Thymus (tissue), 14 donors: ENCODE measurements at places on chromosomes 7 and 10. TPM values are rescaled to one million over a fixed set of nuclear protein-coding genes. Genes with fewer than 3 reads are reported as not detected.

DNA sequence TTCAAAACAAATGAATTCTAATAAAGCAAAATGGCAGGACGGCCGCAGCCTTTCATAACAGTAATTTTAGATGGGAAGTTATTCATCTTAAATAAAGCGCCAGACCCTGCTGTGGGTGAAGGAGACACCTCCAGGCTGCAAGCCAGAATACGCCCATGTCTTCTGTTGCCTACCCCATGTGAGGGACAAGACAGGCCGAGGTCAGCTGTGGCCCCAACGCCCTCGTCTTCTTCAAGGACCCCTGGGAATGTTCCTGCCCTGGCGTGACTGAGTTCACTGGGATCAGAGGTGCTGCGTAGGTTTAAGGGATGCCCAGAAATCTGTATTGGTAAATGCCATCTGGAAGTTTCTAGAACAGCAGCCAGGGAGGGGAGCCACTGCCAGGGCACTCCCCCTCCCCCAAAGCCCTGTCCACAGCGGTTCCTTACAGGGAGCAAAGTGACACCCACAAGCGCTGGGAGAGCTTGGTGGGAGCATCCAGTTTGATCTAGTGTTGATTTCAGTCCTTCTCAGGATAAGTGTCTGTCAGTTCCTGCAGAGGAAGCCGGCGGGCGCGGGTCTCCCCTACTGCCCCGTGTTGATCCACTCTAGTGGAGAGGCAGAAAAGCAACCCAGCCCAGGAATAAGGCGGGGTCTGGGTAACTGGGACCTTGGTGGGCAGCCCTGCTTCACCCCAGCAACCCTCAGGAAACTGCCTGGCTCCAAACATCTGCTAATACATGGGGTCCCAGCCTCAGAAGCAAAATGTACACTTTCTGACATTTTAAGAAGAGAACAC is 20.6 kb downstream of the PAPOLB start:
- DNase-seq: no peak

Gene UBTD1
- 2.5 TPM for total RNA-seq

DNA sequence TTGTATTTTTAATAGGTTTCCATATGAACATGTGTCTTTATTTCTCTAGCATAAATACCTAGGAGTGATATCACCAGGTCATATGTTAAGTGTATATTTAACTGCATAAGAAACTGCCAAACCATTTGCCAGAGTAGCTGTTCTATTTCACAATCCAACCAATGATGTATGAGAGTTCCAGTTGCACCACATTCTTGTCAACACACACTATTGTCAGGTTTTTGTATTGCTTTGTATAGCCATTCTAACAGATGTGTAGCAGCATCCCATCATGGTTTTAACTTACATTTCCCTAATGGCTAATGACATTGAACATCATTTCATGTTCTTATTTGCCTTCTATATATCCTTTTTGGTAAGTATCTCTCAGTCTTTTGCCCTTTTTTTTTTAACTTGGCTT is 4.1 kb downstream of the CUZD1 start:
- DNase-seq: no peak

DNA sequence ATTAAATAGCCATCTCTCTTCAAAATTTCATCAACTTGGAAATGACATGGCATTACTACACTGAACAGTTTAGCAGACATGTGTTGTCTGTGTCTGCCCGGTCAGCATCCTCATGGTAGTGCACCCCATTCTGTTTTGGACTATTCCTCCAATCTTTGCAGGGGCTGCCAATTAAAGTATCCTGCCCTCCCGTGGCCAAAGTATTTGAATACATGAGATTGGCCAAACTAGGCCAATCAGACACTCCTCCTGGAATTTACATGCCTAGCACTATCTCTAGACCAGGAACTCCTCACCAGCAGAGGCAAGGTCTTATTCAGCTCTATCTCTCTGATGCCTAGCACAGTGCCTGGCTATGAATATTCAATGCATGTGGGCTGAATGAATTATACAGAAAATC is 4.4 kb downstream of the SHTN1 start:
- no peak for DNase-seq

Gene ADIRF
- 23.8 TPM for total RNA-seq

GRCh38 chr7:38506756-38507155 is 124.4 kb downstream of the AMPH start:
- no peak for DNase-seq

DNA sequence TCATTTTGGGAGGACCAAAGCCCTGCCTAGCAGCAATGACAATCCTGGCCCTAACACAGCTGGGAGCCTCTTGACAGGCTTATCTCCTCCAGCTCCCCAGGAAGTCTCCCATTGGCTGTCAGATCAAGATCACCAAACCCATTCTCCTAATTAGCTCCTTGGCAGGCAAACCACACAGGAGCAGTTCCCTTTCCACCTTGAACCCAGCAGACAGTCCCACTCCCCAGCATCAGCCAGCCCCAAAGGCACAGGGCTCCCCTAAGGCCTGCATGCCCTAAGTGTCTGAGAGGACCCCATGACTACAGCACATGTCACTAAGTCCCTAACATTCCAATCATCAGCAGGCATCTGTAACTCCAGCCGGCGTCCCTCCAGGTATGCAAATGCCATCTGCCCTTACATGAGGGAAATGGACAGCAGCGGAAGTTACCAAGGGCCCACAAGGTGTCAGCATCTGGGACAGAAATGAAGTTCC is 348.5 kb downstream of the KCNMA1 start:
- DNase-seq: no peak

Gene NODAL
- 0.28 TPM for total RNA-seq

Gene NUTM2E
- total RNA-seq: 0.42 TPM

GRCh38 chr10:129135624-129136023 is 331.4 kb upstream of the MGMT start:
- DNase-seq: no peak
